ENCODE measurements at places on chromosomes 16 and 17.

GRCh38 chr17:44204441-44204882 lies 4.8 kb upstream of the ATXN7L3 start:
- DNase-seq = no peak

GRCh38 chr17:28415886-28416285 lies 9.9 kb upstream of the SLC46A1 start:
- no peak for DNase-seq

DNA sequence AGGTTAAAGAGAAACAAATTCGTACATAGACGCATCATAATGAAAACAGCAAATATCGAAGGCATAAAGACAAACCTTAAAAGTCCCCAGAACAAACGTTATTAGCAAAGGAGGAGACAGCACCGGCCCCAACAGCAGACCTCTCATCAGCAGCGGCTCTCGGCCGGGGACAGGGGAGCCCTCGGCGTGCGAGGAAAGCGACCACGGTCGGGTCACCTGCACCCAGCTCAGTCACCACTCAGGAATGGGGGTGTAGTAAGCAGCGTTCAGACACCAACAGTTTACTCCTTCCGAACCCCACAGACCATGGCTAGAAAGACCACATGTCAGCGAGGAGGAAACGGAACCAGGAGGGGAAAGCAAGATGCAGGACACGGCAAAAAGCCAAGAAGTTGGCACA lies 109.3 kb upstream of the CHMP6 start:
- DNase-seq = no peak

DNA sequence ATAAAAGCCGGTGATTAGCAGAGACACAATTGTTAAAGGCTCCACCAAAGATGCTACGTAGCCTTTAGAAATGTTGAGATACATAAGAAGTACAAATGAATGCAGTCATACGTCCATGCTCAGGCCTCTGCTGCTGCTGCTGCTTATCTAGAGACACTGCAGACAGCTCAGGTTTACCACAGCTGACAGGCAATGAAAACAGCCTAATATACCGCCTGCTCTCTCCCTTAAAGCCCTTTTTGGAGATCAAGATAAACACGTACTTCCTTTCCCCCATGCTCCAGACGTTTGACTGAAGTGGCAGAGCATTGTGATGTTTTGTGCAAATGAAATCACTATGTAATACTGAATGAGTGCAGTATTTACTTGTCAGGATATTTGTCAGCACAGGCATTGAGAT lies 185.3 kb downstream of the AATF start:
- no peak for DNase-seq

- DNase-seq = no peak
These were observed 111.6 kb downstream of the DYNLRB2 start for GRCh38 chr16:80652441-80652840.

DNA sequence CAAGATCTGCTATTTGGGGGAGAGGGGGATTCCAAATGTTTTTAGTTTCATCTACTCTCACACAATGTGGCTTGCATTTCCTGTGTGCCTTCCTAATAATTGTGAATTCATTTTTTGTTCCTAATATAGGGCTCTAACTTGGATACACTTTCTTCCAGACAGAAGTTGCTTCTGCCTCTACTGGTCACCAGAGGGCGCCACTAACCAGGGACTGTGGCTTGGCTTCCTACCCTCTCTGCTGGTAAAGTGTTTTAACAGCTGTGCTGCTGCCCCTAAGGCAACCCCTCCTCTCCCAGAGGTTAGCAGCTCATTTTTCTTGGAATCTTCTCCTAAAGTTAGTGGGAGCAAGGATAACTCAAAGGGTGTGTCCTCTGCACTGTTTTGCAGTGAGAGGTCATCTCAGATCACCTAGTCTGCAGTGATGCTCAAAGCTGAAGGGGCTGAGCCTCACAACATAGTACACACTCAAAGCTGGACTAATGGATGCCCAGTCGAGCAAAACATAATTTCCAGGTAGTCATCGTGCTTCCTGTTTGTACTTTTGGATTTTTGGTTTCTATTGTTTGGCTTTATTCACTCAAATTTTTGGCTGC lies 5.0 kb upstream of the PRSS54 start:
- DNase-seq = no peak

GRCh38 chr16:20520103-20520502 lies 56.1 kb downstream of the ACSM2B start:
- DNase-seq = no peak

All from stimulated activated CD8-positive, alpha-beta memory T cell treated with anti-CD3 and anti-CD28 coated beads, Interleukin-7, amount 100 ng/mL, for 4 hours (primary cell).